ENCODE measurements at places on chromosomes 7 and 10.

DNA sequence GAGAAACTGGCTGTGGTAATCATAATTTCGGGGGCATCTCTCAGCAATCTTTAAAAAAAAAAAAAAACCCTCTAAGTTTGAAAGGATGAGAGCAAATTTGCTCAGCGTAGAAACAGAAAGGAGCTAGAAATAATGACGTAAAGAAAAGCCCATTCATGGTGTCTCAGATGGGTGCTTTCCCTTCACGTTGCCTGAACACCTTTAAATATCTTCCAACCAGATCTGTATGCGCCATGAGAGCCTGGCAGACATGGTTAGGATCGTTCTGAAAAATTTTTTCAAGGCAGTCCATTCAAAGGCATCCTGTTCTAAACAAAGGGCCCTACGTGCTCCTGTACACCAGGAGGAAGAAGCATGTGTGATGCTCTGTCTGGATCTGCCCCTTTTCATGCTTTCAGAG is 141.2 kb upstream of the C1QL3 start:
- no peak for DNase-seq

GRCh38 chr10:60271319-60272040 is 118.2 kb downstream of the ANK3 start:
- no peak for DNase-seq

GRCh38 chr7:158740657-158741293 is 36.2 kb upstream of the NCAPG2 start:
- DNase-seq = no peak

GRCh38 chr10:70771311-70772194 is 13.6 kb downstream of the TBATA start:
- no peak for DNase-seq

DNA sequence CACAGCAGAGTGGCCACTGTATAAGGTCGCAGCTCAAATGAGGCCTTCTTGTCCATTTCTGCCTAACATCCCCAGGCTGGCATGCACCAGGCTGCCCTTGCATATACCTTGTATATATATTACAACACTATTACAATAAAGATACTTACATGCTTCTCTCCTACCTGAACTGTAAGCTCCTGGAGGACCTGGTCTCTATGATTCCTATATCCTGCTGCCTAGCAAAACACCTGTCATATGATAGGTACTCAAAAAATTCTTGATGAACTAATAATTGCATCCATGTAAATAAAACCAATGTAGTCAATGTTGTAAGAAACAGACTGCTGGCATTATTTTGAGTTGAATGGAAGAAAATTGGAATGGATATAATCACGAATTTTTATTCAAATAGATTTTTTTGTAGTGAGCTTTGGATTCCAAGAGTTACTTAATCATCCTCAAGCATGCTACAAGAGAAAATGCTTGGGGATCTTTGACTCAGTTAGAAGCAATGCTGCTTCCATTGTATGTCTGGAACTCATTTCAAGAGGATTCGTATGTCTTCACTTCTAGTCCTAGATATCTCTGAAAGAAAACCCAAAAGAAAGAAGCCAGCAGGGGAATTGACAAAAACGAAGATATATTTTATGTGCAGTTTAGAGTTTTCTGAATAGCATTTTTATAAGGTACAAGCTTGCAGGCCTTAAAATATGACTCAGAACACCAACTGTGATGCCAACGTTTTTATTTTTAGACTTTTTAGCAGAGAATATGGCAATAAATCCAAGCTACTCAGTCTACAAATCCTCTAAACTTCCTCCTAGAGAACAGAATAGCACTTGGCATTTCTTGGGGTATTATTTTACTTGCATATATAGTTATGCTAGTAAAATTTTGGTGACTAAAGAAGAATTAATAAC is 53.1 kb downstream of the OSBPL3 start:
- DNase-seq = no peak

- no peak for DNase-seq
Measured at GRCh38 chr7:93973134-93973533, 31.0 kb downstream of the BET1 start.

GRCh38 chr7:141666071-141666470 is 35.9 kb downstream of the DENND11 start:
- no peak for DNase-seq

DNA sequence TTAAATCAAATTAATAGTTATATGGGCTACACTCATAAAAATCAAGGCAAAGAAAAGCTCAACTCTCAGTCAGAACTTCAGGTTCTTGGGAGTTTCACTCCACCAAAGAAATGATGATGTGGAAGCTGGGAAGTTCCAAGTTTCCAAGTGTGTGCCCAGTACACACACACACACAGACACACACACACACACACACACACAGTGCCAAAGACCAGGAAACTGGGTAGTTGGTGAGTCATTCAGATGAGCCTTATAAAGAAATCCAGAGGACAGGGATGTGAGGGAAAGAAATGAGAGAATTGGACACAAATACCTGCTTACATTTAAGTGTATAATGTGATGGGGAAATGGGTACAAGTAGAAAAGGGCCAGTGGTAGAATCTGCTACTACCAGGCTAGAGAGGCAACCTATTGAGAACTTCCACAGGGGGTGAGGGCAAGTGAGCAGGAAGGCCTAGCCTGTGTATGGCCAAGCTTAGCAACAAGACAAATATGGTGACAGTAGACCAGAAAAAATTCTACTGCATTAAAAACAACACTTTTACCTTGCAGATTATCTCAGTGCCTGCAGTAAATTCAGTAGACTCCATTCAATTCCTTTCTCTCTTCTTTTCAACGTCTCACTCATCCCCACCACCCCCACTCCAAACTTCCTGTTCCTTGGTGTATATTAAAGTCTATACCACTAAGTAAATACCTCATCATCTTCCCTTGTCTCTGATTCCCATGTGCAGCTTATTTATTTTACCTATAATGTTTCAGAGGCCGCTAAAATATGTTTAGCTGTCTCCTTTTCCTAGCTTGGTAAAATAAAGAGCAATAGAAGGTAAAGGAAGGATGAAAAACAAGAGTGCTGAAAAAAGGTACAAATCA is 95.0 kb downstream of the CABCOCO1 start:
- no peak for DNase-seq

DNA sequence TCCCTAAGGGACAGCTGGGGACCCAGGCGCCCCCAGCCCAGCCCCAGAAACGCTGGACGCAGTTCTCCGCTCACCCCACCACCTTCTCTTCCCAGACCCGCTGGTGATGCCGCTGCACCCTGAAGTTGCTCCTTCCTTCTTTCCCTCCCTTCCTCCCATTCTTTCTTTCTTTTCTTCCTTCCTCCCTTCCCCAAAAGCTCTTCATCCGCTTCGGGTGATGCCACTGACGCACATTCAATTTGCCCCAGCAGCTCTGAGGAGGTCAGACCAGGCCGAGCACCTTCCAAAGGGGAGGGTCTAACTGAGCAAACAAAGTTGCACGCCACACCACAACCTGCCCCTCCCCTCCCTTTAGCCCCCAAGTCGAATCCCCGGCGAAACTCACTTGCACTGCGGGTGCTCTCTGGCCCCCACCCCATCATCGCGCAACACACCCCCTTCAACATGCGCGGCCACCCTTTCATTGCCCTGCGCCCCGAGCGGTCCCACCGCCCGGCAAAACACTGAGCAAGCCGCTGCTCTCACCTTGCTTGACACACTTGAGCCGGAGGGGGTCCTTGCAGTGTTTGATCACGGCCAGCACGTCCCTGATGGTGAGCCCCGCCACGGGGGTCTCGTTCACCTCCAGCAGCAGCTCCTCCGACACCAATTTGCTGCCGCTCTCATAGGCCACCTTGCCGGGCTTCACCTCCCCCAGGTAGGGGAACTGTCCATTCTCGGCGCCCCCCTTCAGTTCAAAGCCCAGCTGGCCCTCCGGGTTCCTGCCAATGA is 787 bp downstream of the MAGI2 start:
- DNase-seq = no peak

DNA sequence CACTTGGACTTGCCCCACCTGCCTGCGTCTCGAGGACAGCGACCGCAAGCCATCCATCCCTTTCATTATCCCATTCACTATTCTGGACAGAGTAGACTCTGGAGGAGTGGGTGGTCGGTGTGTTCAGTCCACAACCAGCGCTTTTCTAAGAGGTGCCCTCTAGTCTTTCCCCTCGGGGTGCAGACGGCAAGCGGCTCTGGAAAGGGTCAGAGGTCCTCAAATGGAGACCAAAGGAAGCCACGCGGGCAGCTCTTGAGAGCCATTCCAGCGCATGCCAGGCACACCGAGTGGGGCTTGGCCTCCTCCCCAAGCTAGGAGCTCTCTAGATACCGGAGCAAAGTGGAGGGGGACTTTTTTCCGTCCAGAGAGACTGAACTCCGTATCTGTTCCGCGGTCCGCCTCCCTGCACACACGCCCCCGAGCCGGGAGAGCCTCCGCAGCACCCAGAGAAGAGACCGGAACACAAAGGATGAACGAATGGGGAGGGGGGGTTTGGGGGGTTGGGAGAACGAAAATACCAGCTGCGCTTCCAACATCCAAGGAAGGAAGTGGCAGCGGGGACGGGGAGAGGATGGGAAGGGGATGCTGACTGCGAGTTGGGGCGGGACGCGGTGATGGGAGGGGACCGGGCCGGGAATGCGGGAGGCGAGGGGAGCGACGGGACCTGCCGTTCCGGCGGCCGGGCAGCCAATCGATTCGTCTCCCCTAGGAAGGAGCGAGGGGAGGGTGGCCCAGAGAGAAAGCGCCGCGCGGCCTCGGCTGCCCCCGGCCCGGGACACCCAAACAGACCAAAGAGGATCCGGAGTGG is 515 bp downstream of the GSDME start:
- no peak for DNase-seq

DNA sequence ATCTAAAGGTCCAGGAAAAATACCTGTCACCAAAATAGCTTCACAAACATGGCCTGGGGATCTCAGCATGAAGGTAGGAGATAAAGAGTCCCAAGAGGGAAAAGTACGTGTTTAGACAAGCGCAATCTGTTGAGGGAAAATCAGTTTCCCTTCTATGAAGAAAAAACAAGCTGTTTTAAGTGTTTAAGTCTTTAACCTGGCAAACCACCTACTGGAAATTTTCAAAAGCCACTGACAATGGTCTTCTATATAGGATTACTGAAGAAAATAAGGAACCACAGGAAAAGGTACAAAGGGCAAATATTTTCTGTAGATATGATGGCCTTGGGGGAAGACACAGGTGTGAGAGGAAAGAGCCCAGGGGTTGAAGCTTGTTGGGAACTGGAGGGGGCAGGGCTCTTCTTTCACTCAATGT is 21.2 kb downstream of the ALDH18A1 start:
- no peak for DNase-seq

DNA sequence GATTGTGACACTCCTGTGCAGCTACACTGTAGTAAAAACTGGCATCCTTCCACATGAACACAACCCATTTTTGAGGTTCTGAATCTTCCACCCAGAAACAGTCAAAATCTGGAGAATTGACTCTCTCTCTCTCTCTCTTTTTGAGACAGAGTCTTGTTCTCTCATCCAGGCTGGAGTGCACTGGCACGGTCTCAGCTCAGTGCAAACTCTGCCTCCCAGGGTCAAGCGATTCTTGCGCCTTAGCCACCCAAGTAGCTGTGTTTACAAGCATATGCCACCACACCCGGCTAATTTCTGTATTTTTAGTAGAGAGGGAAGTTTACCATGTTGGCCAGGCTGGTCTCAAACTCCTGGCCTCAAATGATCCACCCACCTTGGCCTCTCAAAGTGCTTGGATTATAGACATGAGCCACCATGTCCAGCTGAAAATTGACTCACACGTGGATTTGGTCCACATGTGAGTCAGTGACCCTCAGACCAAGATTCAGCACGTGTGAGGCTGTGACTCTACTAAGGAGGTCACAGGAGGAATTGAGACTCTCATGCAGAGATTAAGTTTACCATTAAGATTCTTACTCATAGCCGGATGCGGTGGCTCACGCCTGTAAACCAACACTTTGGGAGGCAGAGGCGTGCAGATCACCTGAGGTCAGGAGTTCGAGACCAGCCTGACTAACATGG is 12.1 kb upstream of the ZNF107 start:
- DNase-seq = no peak

- DNase-seq = no peak
Measured at GRCh38 chr10:123462246-123462645, 203.9 kb upstream of the GPR26 start.

GRCh38 chr10:71257319-71257997 is 45.1 kb downstream of the UNC5B start:
- DNase-seq = no peak

DNA sequence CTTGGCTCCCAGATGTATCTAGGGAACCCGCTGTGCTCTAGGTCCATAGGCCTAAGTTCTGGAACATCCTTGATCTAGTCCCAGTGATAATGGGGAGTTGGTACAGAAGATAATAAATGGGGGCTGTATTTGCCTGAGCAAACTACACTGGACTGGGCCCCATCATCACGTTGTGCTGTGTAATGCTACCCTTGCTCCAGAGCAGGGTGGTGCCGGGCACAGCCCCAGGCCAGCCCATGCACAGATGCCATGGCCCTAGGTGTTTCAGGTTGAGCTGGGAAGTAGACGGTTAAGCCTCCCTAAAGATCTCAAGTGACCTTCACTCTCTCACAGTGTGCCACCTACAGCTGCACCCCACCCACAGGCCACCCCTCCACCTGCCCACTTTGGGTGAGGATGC is 53.2 kb downstream of the STRA8 start:
- DNase-seq = no peak

DNA sequence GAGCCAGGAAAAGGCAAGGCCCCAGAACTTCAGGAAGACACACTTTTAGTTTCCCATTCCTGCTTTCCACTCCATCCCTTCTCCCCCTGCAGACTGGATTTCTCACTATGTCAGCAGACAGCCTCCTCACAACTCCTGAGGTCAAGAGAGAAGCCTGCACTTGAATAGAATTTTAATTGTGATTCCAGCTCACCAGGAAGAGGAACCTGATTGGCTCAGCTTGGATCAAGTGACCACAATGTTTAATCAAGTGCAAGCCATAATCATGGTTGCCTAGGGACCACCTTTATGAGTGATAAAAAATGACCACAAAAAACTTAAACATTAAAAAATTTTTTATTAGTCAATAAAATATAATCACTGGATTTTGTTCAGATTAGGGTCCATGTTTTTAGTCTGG is 244.7 kb upstream of the RHOBTB1 start:
- DNase-seq = no peak
